ENCODE measurements at places on chromosomes 2 and 18. TPM values are rescaled to one million over a fixed set of nuclear protein-coding genes. Genes with fewer than 3 reads are reported as not detected.

DNA sequence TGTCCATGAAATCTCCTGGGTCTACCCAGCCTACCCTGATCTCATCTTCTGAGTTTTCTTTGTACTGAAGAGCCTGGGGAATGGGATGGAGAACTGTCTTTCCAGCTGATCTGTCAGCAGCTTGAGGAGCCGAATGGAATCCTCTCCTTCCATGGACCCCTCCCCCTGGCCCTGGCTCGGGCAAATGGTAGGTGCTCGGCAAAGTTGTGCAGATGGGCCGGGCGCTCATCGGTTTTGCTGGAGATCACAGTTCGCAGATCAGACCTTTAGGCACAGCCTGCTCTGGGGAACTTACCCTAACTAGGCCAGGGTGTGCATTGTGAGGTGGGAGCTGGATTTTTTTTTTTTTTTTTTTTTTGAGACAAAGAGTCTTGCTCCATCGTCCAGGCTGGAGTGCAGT is 40.4 kb downstream of the LCT start:
- DNase-seq: no peak

GRCh38 chr2:166792808-166793207 is 95.5 kb upstream of the XIRP2 start:
- DNase-seq: no peak

DNA sequence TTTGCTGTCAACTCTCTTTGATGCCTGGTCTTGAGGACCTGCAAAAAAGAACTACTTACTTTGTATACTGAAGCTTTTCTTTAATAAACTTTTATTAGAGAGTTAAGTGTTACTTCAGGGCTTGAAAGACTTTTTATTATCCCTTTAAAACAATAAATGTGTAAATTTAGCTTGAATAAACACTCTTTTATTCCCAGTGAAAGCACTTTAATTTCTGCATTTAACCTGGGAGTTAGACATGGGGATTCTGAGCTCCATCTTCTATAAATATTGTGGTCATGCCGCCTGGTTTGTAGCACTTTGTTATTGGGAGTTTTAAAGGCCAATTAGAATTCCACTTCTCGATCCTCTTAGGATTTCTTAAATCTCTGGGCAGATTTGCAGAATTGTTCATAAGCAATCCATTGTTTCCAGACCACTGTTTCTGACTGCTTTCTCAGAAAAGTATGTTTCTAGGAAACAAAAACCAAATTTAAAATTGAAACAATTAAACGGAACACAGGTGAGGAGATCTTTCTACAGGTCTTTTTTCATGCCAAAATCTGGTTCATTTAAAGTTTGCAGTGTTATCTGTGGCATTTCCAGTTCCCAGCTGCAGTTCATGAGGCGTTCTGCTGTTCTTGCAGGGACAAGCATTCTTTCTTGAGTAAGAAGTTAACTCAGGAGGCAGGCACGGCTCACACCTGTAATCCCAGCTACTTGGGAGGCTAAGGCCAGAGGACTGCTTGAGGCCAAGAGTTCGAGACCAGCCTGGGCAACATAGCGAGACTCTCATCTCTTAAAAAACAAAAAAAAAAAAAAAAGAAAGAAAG is 18.1 kb upstream of the E2F6 start:
- no peak for DNase-seq

GRCh38 chr2:154549869-154550268 is 148.6 kb upstream of the KCNJ3 start:
- no peak for DNase-seq

DNA sequence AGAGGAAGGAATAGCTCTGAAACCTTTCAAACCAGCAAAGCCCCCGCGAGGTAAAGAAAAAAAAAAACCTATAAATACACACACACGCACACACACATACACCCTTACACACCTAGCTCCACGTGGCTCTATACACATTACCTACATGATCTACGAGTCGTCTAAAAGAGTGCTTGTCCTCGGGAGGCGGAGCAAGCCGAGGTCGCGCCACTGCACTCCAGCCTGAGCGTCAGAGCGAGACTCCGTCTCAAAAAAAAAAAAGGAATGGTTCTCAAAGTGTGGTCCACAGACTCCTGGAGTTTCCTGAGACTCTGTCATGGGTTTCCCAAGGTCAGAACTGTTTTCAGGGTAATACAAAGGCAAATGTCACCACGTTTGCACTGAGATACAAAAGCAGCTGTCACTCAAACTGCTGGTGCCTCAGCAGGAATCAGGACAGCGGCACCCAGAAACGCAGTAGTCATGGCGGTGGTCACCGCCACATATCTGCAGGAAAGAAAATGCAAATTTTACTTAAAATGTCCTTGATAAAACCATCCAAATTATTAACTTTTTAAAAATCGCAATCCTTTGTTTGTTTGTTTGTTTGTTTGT is 130.0 kb upstream of the GPC1 start:
- no peak for DNase-seq

GRCh38 chr2:179646862-179647587 is 214.4 kb downstream of the ZNF385B start:
- DNase-seq: no peak

DNA sequence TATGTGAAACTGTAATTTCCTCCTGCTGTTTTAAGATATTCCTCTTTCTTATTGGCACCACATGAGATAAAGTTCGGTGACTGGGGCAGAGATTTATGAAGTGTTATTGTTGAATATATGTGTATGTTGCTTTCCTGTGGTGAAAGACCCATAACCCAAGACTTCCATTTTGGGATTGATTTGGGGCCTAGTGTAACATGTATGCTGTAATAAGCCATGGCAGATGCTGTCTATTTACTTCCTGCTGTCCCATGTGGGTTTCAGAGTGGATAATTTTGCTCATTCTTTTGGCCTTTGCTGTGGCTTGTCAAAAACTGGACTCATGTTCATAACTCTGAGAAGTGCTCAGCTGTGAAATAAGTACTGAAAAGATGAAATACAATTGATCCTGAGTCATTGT is 10.8 kb upstream of the MYO1B start:
- DNase-seq: no peak

DNA sequence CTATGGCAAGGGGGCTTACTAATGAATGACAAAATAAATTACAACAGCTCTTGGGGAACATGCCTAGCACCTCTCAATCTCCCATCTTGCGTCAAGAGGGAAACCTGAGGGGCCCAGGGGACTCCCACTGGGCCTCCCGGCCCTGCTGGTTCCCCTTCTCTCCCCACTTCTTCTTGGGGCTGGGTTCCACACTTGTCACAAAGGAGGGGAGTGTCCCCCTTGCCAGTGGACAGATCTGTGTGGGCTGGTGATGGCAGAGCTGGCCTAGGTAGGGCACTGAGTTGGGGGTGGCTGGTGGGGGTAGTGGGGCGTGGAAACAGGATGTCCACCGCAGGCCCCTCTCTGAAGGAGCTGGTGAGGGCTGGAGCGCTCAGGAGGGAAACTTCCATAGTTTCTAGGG is 184.0 kb upstream of the HAAO start:
- no peak for DNase-seq

- peak; percentile 38 for DNase-seq
These were observed 29.2 kb downstream of the CROCC2 start for GRCh38 chr2:240935103-240935876.

- DNase-seq: no peak
These were observed 91.3 kb upstream of the GLS start for GRCh38 chr2:190789074-190790004.

DNA sequence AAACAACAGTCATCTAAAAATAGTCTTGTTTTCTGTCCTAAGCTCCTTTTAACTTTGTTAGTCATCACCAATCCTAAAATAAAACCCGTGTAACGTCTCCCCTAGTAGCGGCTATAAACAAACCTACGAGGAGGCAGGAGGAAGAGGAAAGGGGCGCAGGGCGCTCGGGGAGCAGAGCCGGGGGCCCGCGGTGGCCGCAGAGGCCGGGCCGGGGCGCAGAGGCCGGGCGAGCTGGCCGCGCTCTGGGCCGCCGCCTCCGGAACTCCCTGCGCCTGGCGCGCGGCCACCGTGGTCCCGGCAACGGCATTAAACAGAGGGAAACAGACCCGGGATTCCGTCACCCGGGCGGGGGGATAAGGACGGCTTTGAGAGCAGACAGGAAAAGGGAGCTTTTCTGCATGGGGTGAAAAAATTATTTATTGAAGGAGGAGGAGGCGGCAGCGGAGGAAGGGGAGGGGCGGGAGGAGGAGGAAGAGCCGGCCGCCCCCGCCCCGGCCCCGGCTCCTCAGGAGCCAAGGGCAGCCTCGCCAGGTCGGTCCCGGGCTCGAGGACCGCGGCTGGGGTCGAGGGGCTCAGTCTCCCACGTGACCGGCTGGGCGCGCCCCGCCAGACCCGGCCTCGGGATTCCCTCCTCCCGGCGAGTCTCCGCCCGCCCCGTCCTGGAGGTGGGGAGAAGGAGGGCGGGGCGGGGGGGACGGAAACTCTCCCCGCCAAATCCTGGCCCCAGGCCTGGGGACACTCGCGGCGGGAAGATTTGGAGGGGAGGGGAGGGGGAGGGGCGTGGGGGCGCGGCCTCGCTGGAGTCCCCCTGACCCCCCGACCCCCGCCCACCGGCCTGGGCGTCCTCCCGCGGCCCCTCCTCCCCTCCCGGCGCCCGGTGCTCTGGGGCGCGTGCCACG is 1.8 kb upstream of the NFATC1 start:
- peak; percentile 91 for DNase-seq

GRCh38 chr2:195486520-195486919 is 170.5 kb upstream of the SLC39A10 start:
- DNase-seq: no peak

DNA sequence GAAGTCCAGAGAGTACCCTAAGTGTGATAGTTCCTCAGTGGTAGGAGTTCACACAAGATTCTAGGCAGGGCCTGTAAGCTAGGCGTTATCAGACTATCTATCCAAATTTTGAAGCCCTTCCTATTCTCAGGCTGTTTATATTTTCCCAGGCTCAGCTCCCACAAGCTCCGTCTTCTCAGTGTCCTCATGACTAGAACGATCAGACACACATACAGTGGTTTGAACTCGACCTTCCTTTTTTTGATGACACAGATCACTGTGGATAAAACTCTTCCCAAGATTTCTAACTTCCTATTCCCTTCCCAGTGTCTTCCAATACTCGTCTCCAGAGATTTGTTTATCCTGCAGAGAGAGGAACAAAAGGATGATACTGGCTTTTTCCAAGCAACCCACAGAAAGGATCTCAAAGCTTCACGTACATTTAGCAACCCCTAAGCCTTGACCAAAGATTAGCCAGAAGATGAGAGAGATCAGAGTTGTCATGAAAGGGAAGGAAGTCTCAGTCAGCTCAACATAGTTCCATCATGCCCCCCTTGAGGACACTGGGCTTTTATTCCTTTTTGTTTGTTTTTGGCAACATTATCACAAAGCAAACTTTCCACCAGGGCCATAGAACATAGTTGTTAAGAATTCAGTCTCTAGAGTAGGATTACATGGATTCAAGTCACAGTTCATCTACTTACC is 42.3 kb upstream of the DOK6 start:
- no peak for DNase-seq

GRCh38 chr18:7895346-7895745 is 328.2 kb downstream of the PTPRM start:
- no peak for DNase-seq

GRCh38 chr2:159032146-159032545 is 63.7 kb downstream of the TANC1 start:
- DNase-seq: no peak

DNA sequence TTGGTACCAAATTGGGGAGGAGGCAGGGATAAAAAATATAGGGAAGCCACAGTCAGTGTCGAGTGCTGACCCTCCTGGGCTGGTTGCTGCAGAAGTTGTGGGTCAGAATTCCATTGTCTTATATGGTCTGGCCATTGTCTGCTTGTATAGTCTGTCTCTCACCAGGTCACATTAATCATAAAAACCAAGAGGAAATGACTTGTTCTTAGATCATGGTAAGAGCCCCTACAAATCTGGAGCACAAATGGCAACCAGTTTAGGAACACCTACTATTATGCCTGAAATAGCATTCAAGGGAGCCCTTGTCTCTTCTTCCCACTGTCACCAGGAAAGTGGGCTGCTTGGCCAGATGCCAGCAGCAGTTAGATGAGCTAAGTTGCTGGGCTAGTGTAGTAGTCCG is 119.7 kb upstream of the RMP24 start:
- peak; percentile 6 for DNase-seq

- DNase-seq: no peak
These were observed 106.8 kb upstream of the SPATS2L start for GRCh38 chr2:200199576-200200263.

- DNase-seq: no peak
These were observed 21.6 kb downstream of the PARD6G start for GRCh38 chr18:80225685-80226084.

- DNase-seq: no peak
These were observed 27.2 kb upstream of the CYTIP start for GRCh38 chr2:157471078-157471477.

DNA sequence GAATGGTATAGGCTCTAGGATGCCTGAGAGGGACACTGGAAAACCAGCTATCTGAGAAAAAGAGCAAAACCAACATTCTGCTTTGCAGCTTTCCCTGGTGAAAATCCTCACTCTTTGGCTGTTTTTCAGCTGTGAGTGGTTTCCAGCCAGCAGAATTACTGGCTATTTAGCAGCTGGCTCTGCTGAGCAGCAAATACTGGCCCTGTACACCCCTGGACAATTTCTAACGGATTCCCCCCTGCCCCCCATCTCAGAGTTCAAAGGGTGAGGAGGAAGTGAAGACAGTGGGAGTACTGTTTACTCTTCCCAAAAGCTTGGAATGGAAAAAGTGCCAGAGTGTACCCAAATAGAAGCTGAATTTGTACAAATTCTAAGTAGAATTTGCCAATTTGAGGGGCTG is 26.1 kb upstream of the IMP4 start:
- no peak for DNase-seq

GRCh38 chr2:38192976-38193375 is 117.0 kb upstream of the CYP1B1 start:
- DNase-seq: no peak

DNA sequence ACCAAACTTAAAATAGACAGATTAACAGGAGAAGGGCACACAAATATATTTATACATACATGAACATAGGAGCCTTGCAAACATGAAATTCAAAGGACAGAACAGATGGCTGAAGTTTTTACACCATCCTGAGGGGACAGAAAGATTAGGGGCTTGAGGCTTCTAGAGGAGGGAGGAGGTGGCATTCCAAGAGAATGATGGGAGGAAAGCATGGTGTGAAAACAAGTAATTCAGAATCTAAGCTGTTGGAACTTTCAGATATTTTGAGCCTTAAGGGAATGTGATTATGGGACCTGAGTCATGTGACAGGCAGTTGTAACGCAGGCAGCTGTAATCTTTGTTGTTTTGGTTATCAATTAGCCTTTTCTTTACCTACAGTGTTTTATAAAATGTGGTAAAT is 225.2 kb upstream of the SPOPL start:
- DNase-seq: no peak

GRCh38 chr18:9233771-9234440 is 97.3 kb downstream of the ANKRD12 start:
- no peak for DNase-seq

- DNase-seq: no peak
These were observed 53.0 kb downstream of the LYPD6 start for GRCh38 chr2:149383340-149383739.

BCL2 gene
- total RNA-seq: 13.3 TPM

CABLES1 gene
- 8.1 TPM for total RNA-seq

CXCR4 gene
- total RNA-seq: 23.2 TPM

RAPGEF4 gene
- total RNA-seq: 18.6 TPM

TUBA3E gene
- total RNA-seq: not detected

PASK gene
- total RNA-seq: 17.4 TPM
